ENCODE measurements at places on chromosomes 13 and 19.
A peak's percentile ranks its signal among the peaks of the same experiment; 100 is the strongest.

DNA sequence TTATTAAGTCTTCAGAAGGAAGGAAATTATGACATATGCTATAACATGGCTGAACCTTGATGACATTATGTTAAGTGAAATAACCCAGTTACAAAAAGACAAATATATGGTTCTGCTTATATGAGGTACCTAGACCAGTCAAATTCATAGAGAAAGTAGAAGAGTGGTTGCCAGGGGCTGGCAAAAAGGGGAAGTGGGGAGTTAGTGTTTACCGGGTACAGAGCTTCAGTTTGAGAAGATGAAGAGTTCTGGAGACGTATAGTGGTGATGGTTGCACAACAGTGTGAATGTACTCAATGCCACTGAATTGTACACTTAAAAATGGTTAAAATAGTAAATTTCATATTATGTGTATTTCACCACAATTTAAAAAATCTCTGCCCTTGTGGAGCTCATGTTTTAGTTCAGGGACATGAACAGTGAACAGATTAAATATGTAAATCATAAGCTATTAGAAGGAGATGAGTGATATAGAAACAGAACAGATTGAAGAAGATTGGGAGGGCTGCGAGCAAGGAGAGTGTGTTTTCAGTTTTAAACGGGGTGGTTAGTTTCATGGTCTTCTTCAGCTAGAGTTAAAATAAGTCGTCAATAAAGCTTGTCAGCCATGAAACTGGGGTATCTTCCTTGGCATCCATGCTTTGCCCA is 355.2 kb downstream of the KCNRG start:
- DNase-seq: no peak

DNA sequence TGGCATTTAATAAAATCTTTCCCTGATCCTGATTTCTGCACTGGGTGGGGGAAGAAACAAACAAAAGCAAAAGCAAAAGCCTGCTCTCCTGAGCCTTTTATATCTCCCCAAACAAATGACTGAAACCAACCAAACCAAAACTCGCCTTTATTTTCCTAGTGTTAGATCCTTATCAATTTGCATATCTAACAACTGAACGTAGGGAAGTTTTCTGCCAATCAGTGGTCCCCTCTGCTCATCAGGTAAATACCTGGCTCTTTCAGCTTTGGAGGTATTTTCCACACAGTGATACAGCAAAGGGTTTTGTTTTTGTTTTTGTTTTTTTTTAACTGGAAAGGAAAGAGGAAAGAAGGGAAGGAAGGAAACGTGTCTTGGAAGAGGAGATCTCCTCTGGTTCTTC is 3.3 kb downstream of the AMER2 start:
- no peak for DNase-seq

GRCh38 chr13:77359171-77359570 is 32.3 kb upstream of the MYCBP2 start:
- DNase-seq: no peak

DNA sequence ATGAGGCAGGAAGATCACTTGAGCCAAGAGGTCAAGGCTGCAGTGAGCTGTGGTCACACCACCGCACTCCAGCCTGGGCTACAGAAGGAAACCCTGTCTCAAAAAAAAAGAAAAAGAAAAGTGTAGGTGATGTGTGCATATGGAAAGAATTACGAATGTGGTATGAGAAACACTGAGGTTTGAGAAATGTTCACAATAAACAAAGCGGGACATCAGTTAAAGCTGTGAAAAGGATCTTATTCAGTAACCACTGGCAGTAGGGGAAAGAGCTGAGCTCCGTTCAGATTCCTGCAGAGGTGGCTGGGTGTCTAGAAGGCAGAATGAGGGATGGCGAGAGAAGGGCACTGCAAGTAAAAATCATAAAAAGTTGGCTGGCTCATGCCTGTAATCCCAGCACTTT is 4.1 kb upstream of the IGSF23 start:
- DNase-seq: no peak

DNA sequence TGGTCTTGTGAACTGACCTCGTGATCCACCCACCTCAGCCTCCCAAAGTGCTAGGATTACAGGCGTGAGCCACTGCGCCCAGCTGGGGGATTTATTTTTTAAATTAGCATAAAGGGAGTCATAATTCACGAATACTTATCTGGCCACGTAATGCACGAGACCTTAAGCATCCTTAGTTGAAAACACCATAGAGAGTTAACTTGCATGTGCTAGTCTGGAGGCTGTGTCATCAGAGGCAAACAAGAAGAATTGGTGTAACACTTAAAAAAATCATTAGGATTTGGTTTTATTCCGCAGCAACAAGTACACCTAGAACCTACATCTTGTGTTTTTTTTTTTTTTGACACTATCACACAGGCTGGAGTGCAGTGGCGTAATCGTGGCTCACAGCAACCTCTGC is 19.1 kb downstream of the KLF5 start:
- no peak for DNase-seq

GRCh38 chr13:48151363-48152161 is 56.7 kb upstream of the MED4 start:
- no peak for DNase-seq

DNA sequence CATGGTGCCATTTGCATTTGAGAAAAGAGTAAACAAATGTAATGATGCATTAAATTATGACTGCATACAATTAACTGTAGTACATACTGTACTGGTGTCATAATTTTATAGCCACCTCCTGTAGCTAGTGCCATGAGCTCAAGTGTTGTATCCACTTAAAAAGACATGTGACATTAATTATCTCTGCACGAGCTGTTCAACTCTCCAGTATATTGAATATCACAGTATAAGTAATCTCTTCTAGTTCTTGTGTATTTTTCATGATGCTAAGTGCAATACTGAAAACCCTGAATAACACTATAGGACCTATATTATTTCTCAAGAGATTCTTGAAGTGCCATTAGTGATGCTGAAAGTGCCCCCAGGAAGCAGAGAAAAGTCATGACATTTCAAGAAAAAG is 387.3 kb downstream of the PCDH17 start:
- no peak for DNase-seq

DNA sequence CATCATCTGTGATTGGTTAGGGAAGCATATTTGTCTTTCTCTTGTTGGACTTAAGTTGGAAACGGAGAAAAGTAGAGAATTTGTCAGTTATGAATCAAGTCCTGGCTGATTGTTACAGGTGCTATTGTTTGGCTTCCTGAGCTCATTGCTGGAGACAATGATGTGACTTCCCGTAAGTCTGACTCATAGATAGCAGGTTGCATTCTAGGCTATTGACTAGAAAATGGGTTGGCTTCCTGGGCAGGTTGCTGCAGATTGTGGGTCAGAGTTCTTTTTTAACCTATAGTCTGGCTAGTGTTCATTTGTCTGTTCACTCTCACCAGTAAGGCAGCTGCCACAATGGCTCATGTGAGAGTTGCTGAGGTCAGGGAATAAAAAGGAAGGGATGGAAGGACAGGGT is 101.5 kb downstream of the CCNA1 start:
- no peak for DNase-seq

GRCh38 chr13:32594157-32594738 is 8.0 kb downstream of the PDS5B start:
- no peak for DNase-seq

DNA sequence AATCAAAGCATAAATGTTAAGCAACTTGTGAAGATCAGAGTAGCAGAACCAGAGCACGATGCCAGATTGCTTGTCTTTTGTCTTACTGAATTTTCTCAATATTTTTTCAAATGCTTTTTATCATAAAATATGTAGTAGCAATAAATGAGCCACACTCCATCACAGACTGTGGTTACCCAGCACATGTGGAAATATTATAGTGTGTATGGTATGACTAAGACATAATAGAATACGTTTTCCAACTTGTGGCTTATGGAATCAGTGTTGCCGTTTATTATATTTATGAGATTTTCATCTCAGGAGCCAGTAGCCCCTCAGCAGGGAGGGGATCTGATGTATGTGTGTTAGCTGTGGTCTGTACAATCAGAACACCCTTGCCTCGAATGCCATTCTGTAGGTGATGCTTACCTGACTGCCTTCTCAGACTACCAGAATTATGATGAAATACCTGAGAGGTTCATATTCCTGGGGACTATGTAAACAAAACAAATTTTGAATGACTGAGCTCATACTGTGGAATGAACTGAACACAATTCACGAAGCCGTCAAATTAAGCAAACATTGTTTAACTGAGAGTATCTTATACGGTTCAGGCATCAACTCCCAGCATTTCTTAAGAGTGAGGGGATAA is 1.9 kb downstream of the SCEL start:
- no peak for DNase-seq

GRCh38 chr19:36574741-36575140 is 1.6 kb upstream of the ZNF529 start:
- no peak for DNase-seq

- no peak for DNase-seq
Measured at GRCh38 chr13:28583651-28584091, 75.3 kb upstream of the POMP start.

DNA sequence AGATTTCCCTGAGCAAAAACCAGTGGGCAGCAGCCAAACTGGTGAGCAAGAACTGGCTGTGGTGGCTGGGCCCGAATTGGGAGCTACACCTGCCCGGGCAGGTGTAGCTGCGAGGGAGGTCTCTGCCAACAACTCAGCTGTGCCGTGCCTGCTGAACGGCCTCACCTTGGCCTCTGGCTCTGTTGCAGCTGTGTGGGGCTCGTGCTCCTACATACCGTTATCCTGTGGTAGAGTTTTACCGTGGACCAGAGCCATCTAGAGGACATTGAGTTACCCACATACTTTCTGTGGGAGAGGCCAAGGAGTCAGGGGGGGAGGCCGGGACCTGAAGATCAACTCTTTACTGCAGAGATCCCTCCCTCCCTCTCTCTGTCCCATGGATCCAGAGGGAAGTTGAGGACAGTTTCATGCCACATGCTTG is 113.2 kb downstream of the TM9SF2 start:
- DNase-seq: no peak

DNA sequence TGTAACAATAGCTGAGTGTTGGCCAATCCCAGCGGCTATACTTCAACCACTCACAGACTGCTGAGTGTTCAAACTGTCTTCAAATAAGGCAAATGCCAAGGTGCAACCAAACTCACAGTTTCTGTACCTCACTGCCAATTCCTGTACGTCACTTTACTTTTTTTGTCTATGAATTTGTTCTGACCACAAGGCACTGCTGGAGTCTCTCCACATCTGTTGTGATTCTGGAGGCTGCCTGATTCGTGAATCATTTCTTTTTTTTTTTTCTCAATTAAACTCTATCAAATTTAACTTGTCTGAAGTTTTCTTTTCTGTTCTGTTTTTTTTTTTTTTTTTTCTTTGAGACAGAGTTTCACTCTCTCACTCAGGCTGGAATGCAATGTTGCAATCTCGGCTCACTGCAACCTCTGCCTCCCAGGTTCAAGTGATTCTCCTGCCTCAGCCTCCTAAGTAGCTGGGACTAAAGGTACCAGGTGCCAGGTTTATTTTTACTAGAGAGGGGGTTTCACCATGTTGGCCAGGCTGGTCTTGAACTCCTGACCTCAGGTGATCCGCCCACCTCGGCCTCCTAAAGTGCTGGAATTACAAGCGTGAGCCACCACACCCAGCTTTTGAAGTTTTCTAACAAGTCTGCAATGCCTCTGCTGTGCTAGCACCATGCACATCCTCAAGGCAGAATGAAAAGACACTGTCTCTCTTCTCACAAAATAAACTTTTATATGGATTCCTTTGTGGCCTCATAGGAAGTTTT is 401.7 kb downstream of the IRS2 start:
- DNase-seq: no peak

- peak; percentile 99 for DNase-seq
Measured at GRCh38 chr19:38647368-38647965, at the start of gene ACTN4. TSS of gene ACTN4 (plus strand) at chr19:38647649. CDS start at chr19:38647746, 97 bp downstream.

GRCh38 chr19:7191946-7192691 is 102.1 kb downstream of the INSR start:
- DNase-seq: no peak

- no peak for DNase-seq
Measured at GRCh38 chr19:3274942-3275582, 50.6 kb downstream of the CELF5 start.

GRCh38 chr19:39946532-39946931 is 12.1 kb upstream of the FCGBP start:
- no peak for DNase-seq
